ENCODE measurements at places on chromosomes 11 and 22.

GRCh38 chr22:22226448-22227187, 18.0 kb upstream of the VPREB1 start:
- DNase-seq = no peak

GRCh38 chr22:41078931-41079330, 13.5 kb upstream of the EP300 start:
- no peak for DNase-seq

- DNase-seq = no peak
These were observed 273.9 kb downstream of the SBF2 start for GRCh38 chr11:10019906-10020682.

- no peak for DNase-seq
These were observed 37.4 kb downstream of the COMMD9 start for GRCh38 chr11:36251823-36252222.

- DNase-seq = no peak
These were observed 36.3 kb downstream of the BCR start for GRCh38 chr22:23216461-23217170.

DNA sequence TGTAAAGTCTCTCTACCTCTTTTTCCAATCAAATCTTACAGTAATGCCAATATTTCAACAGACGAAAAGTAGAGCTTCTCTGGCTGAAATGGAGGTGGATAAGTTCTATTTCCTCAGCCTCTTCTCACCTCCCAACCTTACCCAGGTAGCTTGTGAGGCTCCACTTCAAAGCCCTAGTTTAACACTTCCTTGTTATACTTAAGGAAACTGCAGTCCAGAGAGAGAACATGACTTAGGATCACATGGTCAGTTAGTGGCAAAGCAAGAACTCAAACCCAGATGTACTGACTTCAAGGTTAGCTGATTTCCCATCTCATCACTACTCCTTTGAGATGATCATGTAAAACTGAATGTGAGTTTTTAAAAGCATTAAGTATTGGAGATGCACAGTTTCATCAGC, 32.5 kb downstream of the PAK1 start:
- no peak for DNase-seq

- DNase-seq = peak; percentile 81
These were observed 36.1 kb downstream of the TPBGL start for GRCh38 chr11:75276686-75277085.

- no peak for DNase-seq
These were observed 81.6 kb upstream of the CCDC90B start for GRCh38 chr11:83367745-83368144.

GRCh38 chr11:28922386-28922981, 814.3 kb downstream of the METTL15 start:
- no peak for DNase-seq

DNA sequence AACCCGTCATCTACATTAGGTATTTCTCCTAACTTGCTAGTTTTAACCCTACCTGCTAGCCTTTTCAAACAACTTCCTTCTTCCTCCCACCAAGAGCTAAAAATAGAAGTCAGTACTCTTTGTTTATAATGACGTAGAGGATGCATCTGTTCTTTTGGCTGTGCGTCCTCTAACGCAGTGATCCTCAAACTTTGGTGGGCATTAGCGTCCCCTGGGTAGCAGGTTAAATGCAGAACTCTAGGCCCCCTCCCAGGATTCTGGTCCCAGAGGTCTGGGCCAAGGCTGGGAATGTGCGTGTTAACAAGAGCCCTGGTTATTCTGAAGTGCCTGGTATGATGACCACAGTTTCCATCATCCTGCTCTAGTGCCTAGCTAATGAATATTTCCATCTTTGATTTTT, 67.6 kb downstream of the BARX2 start:
- no peak for DNase-seq

DNA sequence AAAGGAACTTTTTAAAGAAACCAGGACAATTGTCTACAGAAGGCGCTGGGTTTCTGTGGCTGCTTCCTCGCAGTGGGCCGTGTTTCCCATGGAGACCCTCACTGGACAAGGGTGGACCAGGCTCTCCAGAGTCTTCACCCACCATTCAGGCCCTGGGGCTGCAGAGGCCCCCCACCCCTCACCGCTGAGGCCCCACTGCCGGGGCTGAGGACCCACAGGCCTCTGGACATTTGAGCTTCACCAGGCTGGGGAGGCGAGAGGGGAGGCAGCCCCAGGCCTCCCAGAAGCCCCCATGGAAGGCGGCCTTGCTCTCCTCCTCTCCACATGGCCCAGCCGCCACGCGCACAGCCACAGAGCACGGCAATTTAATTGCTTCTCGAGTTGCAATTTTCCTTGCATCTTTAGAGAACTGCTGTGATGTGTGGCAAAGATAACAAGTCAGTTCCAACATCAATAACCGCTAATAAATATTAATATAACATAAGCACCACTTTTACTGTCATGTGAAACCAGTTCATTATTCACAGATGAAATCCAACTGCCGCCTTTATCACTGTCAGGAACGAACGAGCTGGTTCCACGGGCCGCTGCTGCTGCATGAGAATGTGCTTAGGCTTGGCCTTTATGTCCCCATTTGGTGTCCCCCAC, 81.0 kb downstream of the PHF21B start:
- DNase-seq = no peak

GRCh38 chr11:69474736-69475135, 6.7 kb upstream of the LINC01488 start:
- DNase-seq = no peak

DNA sequence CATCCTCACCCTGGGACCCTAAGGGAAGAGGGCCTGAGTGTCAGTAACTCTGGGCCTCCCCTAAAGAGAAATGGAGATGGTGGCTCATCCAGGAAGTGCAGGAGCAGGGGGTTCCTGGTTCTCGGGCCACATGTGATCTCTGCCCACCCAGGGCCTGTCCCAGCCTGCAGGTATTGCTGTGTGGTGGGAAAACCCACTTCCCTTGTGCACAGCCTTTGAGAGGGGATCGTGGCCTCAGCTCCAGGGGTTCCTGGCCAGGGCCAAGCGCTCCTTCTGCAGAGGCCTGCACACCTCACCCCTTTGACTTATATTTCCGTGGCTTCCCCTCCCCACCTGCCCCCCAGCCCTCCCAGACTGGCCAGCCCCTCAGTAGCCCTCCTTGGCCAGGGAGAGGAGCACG, 213.5 kb downstream of the OR4C45 start:
- no peak for DNase-seq

DNA sequence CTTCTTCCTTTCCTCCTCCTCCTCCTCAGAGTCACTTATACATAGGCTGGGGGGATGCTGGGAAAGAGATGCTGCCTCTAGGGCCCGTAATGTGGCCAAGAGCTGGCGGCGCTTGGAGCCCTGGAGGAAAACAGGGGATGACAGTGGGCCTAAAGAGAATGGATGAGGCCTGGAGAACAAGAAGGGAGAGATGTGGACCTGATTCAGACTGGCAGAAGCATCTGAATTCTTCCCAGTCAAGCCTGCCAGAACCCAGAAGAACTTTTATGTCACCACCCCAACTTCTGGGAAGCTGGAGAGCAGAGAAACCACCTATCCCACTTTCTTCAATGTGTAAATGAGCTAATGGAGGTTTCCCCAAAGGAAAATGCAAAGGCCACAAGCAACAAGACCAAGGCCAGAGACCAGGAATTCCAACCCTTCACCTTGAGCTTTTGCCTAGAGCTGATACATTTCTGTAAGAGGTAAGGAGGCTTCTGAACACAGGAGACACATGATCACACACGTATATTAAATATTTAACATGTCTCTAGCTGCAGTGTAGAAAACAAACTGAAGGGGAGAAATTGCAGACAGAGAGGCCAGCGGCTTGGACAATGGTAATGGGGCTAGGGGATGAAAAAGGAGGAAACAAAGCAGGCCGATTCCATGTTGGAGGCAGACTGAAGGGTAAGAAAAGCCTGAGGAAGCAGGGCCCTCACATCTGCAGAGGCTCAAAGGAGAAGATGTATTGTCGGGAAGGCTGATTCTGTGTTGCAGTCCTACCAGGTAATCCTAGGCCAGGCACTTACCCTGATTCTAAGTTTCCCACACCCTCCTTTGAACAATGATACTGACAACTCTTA, 1.1 kb downstream of the RRP8 start:
- DNase-seq = no peak

DNA sequence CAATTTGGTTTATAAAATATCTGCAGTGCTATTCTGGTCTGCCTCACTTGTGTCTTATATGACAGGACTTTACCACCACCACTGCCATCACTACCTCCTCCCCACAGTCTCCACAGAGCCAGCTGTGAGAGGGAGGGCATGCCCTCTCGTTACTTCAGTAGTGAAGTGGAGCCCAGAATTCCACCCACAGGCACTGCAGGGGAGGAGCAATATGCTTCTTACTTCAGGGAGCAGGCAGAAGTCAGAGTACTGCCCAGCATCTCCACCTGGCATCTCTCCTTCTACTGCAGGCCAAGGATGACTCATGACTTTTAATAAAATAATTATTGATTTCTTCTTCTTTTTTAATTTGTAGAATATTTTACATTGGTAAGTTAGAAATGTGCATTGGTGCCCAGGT, 255.5 kb downstream of the DYNC2H1 start:
- DNase-seq = no peak

- no peak for DNase-seq
These were observed 27.9 kb upstream of the GRK3 start for GRCh38 chr22:25536589-25536988.

DNA sequence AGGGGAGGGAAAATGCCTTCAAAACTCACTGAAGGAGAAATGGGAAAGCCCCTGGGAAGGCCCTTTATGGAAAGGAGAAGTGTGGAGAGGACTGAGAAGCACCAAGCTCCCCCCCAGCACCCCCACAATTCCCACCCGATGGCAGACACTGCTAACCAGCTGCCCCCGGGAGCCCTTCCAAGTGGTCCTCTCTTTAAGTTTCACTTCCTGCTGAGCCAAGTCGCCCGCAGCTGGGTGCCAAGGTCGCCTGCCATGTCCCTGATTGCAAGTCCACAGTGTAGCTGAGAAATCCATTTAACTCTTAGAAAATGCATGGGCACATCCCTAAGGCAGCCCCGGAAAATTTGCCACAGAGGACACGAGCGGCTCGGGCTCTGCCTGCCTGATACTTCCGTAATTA, 68.2 kb downstream of the GALNT18 start:
- no peak for DNase-seq

DNA sequence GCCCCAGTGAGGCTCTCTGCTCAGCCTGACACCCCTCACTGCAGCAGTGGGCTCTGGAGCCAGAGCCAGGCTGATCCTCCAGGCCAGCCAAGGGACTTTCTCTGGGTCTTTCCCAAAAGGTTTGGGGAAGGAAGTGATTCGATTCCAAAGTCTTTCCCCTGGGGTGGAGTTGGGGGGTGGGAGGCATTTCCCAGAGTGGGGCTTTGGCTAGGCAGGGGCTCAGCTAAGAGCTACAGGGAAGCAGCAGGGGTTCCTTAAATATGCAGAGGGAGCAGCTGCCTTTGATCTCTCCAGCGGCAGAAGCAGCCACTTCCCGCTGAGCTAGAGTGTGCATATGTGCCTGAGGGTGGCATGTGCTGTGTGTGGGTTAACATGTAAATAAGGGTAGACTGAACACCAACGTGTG, 192.9 kb downstream of the INSC start:
- DNase-seq = no peak

- DNase-seq = no peak
These were observed 46.9 kb downstream of the SMIM38 start for GRCh38 chr11:69202511-69203221.

- DNase-seq = no peak
These were observed 22.2 kb downstream of the RRAS2 start for GRCh38 chr11:14336507-14337503.

DNA sequence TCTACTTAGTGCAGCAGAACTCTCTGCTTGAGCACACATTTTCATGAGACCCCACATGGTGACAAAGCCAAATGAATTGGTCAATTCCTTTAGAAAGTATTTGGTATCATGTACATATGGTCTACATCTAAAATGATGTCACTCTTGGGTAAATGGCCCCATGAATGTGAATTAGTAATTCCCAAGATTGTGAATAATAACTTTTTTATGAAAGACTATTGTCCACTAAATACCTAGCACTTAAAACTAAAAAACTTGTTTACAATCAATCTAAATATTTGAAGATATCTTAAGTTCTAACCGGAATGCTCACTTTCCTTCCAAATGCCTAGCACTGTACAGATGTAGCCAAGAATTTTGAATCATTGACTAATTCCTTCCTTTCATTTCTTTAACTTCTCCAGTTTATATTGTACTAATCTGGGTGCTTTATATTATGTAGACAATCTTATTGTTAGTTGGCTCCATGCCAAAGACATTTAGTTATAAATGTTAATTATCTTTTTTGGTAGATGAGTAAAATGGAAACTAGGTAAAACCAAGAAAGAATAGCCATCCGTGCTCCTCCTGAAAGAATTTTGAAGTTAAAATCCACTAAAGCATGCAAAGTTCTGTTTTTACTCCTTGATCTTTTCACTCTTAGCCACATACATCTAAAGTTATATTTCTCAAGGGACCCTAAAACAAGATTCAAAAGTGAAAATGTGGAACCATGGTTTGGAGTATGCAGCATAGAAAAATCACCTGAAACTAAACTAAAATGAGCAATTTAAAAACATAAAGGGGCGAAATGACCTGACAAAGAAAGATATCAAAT, 145.0 kb upstream of the ARHGAP20 start:
- DNase-seq = no peak

- no peak for DNase-seq
These were observed 12.7 kb downstream of the RPL3 start for GRCh38 chr22:39306456-39307361.

DNA sequence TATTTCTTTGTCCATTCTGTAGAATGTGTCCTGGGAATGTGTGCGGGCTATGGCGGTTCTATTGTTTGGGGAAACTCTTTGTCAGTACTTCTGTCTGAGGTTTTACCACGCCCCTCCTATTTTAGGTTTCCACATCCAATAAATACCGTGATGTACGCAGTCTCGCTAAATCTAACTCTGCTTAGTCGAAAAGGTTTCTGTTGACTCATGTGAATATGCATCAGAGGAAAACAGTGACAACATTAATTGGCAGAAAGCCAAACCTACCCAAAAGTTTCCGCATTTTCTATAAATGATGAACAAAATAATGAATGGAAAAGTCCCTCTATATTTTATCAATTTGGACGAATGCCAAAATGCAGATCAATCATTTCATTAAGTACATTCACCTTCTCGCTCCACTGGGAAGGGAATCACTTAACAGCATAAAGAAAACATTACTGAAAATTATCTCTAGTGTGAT, 143.4 kb downstream of the MAML2 start:
- no peak for DNase-seq

GRCh38 chr11:19073454-19074415, 13.2 kb upstream of the MRGPRX2 start:
- DNase-seq = no peak

GRCh38 chr11:28054821-28055220, 53.1 kb downstream of the KIF18A start:
- no peak for DNase-seq

- no peak for DNase-seq
These were observed 64.3 kb upstream of the RASD2 start for GRCh38 chr22:35476341-35476740.

DNA sequence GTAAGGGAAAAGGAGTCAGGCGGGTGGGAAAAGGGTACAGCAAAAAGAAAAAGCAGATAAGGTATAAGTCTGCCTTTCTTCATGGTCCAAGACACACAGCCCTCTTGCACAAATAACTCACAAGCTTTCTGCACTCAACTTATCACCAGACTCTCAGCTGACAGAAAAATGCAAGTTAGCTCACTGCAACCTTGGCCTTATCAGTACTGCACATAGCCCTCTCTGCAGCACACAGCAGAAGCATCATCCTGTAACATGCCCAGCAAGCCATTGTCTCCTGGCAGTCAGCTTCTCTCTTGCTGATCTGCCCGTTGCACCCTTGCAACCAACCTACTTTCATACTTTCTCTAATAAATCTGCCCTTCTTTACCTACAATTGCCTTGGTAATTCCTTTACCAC, 5.8 kb downstream of the ZBTB44 start:
- no peak for DNase-seq

- DNase-seq = no peak
These were observed 27.5 kb downstream of the ADAMTS8 start for GRCh38 chr11:130400781-130401483.
